Hematopoietic multipotent progenitor cell (in vitro differentiated cells): ENCODE measurements at places on chromosomes 7 and 10. TPM values are rescaled to one million over a fixed set of nuclear protein-coding genes. Genes with fewer than 3 reads are reported as not detected.

Gene C10orf143
- total RNA-seq: 1.3 TPM

Gene CCDC126
- 5.1 TPM for total RNA-seq

Gene IGFBP3
- 0.27 TPM for total RNA-seq

Gene URGCP
- total RNA-seq: 24.2 TPM

Gene HOXA1
- 0.27 TPM for total RNA-seq
